Thoracic aorta (tissue), 2 donors: ENCODE measurements at places on chromosomes 3 and 15. TPM values are rescaled to one million over a fixed set of nuclear protein-coding genes. Genes with fewer than 3 reads are reported as not detected.
A peak's percentile ranks its signal among the peaks of the same experiment; 100 is the strongest.

Gene TM4SF4
- not detected for total RNA-seq

Gene GOLGA6D
- not detected for total RNA-seq

Gene IL17RD
- 3.1 TPM for total RNA-seq

Gene XYLB
- total RNA-seq = 38.7 TPM

Gene MUC4
- not detected for total RNA-seq

DNA sequence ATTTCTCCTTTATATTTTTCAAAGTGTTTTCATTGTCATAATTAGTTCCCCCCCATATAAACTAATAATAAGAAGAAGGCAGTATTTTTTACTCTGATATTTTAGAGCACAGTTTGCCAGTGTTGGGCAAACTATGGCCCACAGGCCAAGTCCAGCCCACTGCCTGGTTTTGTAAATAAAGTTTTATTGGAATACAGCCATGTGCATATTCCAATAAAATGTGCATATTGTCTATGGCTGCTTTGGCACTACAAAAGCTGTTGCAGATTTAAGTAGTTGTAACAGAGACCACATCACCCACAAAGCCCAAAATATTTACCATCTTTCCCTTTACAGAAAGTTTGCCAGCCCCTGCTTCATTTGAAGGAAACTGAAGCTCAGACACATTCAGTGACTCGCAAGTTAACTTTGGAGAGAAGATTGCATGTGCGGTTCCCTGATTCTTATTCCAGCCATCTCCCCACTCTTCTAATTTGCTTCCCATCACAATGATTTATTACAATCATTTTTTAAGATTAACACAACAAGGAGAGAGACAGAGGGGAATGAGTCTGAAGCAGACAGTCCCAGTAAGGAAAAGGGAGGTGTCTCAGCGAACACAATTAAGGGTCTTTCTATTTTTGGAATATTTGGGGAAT lies 48.9 kb downstream of the RFTN1 start:
- H3K27ac ChIP-seq = peak overlapping the region; percentile 88
- H3K27me3 ChIP-seq = no peaks in the 10 kb centered on the region
- peaks cover 51% of the 10 kb centered on the region for H3K4me1 ChIP-seq

GRCh38 chr3:102674284-102674683 lies 239.5 kb downstream of the ZPLD1 start:
- H3K36me3 ChIP-seq = no peaks in the 10 kb centered on the region
- no peak overlapping the region for H3K27ac ChIP-seq
- no peak for DNase-seq
- no peak overlapping the region for H3K4me3 ChIP-seq
- H3K4me1 ChIP-seq = no peaks in the 10 kb centered on the region

DNA sequence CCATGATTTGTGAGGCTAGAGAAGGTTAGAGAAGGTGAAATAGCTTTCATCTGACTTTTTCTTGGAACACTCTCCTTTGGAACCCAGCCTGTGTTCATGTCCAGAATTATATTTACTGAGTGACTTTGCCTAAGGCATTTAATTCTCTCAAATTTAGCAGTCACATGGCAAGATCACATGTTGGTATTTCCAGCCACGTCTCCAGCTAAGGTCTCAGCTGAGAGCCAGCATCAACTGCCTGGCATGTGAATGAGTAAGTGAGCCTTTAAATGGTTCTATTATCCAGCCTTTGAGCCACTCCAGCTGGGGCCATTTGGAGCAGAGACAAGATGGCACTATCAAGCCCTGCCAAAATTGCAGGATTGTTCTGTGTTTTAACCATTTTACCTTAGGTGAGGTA lies 130.2 kb upstream of the SGO1 start:
- H3K4me3 ChIP-seq = no peak overlapping the region
- DNase-seq = peak; percentile 25
- no peaks in the 10 kb centered on the region for H3K36me3 ChIP-seq
- peak overlapping the region; percentile 89 for H3K27ac ChIP-seq
- peaks cover 57% of the 10 kb centered on the region for H3K4me1 ChIP-seq

- H3K27ac ChIP-seq = no peak overlapping the region
- H3K4me3 ChIP-seq = no peak overlapping the region
- H3K27me3 ChIP-seq = no peaks in the 10 kb centered on the region
- H3K36me3 ChIP-seq = no peaks in the 10 kb centered on the region
- no peak for DNase-seq
- no peaks in the 10 kb centered on the region for H3K4me1 ChIP-seq
Observed at GRCh38 chr3:138412821-138413551, 21.4 kb upstream of the ESYT3 start.

DNA sequence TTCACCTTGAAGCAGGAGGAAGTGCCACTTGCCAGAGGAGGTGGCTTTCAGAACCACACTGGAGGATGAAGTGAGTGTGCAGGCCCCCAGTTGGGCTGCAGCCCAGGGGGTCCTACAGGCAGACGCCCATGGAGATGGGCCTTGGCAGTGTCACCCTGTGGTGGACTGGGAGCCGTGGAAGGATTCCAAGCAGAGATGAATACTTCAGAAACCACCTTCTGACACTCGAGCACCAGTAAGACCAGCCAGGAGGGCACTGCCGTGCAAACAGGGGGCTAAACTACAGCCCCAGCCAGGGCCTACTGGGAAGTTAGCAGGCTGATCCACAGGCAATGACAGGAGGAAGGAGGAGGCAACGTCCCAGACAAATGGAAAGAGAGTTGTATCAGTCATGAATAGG lies 55.4 kb downstream of the VGLL4 start:
- H3K36me3 ChIP-seq = no peaks in the 10 kb centered on the region
- no peaks in the 10 kb centered on the region for H3K27me3 ChIP-seq
- H3K27ac ChIP-seq = peak overlapping the region; percentile 74
- no peak for DNase-seq

GRCh38 chr15:75551091-75551490 lies 28.0 kb downstream of the PTPN9 start:
- no peak overlapping the region for H3K27ac ChIP-seq
- no peaks in the 10 kb centered on the region for H3K36me3 ChIP-seq
- no peaks in the 10 kb centered on the region for H3K27me3 ChIP-seq
- peaks cover 3% of the 10 kb centered on the region for H3K4me1 ChIP-seq
- DNase-seq = no peak
- no peak overlapping the region for H3K4me3 ChIP-seq

DNA sequence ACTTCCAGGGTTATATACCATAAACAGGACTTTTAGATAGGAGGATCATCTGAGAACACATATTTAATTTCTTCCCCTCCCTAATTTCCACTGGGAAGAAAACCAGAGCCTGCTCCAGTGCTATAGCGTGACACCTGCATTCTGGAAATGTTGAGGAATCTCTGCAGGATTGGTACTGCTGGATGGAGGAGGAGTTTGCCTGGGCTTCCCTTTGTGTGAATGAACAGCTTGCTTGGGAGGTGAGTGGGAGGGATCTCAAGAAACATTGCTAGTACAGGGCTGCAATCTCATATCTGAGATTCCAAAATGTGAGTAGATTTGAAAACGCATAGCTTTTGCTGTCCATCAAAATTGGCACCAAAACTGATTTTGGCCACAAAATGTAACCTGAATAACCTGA lies 295.9 kb upstream of the RGMA start:
- H3K36me3 ChIP-seq = no peaks in the 10 kb centered on the region
- no peak overlapping the region for H3K27ac ChIP-seq
- no peaks in the 10 kb centered on the region for H3K27me3 ChIP-seq
- DNase-seq = no peak
- H3K4me1 ChIP-seq = no peaks in the 10 kb centered on the region
- no peak overlapping the region for H3K4me3 ChIP-seq

DNA sequence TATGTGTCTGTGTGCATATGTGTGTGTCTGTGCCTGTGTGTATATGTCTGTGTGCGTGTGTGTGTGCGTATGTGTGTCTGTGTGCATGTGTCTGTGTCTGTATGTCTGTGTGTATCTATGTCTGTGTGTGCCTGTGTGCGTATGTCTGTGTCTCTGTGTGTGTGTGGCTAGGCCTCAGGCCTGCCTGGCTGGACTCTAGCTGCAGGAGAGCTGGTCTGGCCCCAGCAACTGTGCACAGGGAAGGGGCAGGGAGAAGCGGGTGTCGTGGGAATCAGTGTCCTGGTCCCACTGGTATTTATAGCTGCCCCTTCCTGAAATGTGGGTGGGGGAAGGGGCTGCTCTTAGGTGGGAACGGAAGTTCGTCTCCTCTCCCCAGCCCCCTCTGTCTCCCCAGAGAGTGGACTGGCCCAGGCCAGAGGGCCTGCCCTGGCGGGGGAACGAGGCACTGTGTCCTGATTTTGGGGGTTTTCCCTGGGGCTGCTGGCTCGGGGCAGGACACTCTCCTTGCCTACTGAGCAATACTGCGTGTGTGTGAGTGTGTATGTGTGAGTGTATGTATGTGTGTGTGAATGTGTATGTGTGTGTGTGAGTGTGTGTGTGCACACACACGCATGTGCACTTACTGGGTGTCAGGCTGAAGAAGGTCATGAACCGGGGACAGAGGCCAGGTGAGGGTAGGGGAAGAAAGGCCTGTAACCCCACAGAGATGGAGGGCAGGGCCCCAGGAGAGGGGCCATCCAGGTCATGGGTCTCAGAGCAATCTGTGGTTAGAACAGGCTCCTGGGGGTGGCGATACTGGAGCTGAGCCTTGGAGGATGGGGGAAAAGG lies 6.6 kb downstream of the CSPG4 start:
- H3K36me3 ChIP-seq = peaks cover 14% of the 10 kb centered on the region
- H3K4me1 ChIP-seq = peaks cover 73% of the 10 kb centered on the region

DNA sequence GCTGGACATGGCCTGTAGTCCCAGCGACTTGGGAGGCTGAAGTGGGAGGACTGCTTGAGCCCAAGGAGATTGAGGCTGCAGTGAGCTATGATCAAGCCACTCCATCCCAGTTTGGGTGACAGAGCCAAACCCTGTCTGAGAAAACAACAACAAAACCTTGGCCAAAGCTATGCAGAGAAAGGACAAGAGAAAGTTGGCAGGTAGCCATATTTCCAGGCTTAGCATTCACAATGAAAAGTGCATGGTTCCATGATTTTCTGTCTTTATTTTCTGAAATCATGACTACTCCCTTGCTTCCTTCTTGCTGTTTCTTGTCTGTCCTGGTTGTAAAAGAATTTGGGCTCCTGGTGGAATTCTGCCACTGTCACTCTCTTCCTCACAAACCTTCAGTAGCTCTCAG lies 284.6 kb upstream of the C2CD4B start:
- DNase-seq = no peak
- no peak overlapping the region for H3K4me3 ChIP-seq
- no peaks in the 10 kb centered on the region for H3K36me3 ChIP-seq
- no peak overlapping the region for H3K27ac ChIP-seq

- H3K36me3 ChIP-seq = no peaks in the 10 kb centered on the region
- H3K4me1 ChIP-seq = no peaks in the 10 kb centered on the region
- no peaks in the 10 kb centered on the region for H3K27me3 ChIP-seq
- H3K27ac ChIP-seq = no peak overlapping the region
- H3K4me3 ChIP-seq = no peak overlapping the region
Observed at GRCh38 chr15:67331676-67332075, 77.1 kb downstream of the IQCH start.

- no peaks in the 10 kb centered on the region for H3K4me1 ChIP-seq
- no peaks in the 10 kb centered on the region for H3K27me3 ChIP-seq
- no peak overlapping the region for H3K4me3 ChIP-seq
- no peaks in the 10 kb centered on the region for H3K36me3 ChIP-seq
Observed at GRCh38 chr3:194824100-194824499, 138.4 kb downstream of the FAM43A start.

DNA sequence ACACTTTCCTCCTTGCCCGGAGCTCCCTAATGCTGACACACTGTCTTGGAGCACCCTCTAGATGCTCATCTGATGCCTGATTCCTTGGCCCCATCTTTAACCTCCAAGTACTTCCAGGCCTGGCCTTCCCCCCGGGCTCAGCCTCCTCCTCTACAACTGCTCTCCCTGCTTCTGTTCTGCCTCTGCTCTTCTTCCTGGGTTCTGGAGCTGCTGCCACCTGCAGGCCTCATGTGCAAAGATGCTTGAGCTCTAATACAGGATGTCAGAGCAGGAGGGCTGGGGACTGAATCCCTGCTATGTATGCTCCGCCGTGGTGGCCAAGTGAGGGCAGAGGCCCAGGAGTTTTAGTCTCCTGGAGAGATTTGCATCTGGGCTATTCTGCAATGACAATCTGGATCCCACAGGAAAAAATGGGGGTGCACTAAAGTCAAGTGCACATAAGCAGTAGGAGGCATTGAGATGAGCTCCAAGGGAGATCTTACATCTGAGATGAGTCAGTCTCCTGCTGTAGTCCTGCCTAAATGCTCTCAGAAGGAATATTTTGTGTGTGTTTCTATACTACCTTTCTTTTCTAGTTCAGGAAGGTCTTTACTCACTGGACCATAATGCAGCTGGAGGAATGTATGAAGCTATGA lies 296.3 kb downstream of the UACA start:
- DNase-seq = no peak
- H3K36me3 ChIP-seq = no peaks in the 10 kb centered on the region
- no peak overlapping the region for H3K4me3 ChIP-seq
- H3K27ac ChIP-seq = no peak overlapping the region
- no peaks in the 10 kb centered on the region for H3K27me3 ChIP-seq

GRCh38 chr15:51377038-51377786 lies 35.8 kb downstream of the GLDN start:
- no peaks in the 10 kb centered on the region for H3K36me3 ChIP-seq
- no peak for DNase-seq
- peaks cover 3% of the 10 kb centered on the region for H3K4me1 ChIP-seq
- H3K4me3 ChIP-seq = no peak overlapping the region
- no peaks in the 10 kb centered on the region for H3K27me3 ChIP-seq
- no peak overlapping the region for H3K27ac ChIP-seq

- no peak overlapping the region for H3K4me3 ChIP-seq
- H3K27me3 ChIP-seq = no peaks in the 10 kb centered on the region
- no peaks in the 10 kb centered on the region for H3K36me3 ChIP-seq
- DNase-seq = no peak
- no peak overlapping the region for H3K27ac ChIP-seq
- H3K4me1 ChIP-seq = no peaks in the 10 kb centered on the region
Observed at GRCh38 chr3:60630953-60631352, 620.3 kb downstream of the FHIT start.

DNA sequence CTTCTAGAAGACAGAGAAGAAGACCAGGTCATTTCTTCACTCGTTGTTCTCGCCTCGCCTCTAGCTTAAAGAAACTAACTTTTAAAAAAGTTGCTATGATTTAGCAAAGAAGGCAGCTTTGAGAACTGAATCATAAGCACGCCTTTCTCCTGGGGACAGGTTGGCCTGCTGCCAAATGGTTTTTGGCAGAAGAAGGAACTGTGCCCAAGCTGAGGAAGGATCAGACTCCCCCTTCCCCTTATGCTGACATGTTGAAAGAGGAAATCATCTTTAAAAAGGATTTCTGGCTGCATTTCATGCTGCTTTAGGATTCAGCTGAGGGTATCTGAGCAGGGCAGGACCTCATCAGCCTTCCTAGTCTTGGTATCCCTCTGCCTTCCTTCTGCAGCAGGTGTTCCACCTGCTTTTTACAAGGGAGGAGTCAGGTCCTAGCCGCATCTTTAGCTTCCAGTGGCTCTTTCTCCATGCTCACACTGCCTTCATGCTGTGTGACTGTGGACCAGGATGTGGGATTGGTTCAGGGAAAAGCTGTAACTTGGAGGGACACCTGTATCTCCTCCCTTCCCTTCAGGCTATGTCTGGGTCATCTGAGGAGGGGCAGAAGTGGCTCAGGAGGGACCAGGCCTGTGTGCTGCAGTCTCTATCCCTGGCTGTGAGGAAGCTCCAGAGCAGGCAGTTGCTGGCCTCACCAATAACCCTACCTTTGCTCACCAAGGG lies 34.1 kb upstream of the HACD2 start:
- no peaks in the 10 kb centered on the region for H3K27me3 ChIP-seq
- peak overlapping the region; percentile 43 for H3K4me3 ChIP-seq
- H3K27ac ChIP-seq = peak overlapping the region; percentile 73
